H1 (cell line): ENCODE measurements at places on chromosomes 7 and 10. TPM values are rescaled to one million over a fixed set of nuclear protein-coding genes. Genes with fewer than 3 reads are reported as not detected.

GRCh38 chr7:157527686-157528085, 190.9 kb downstream of the DNAJB6 start:
- no peak overlapping the region for H3K4me3 ChIP-seq
- DNase-seq, result no peak
- no peaks in the 10 kb centered on the region for H3K36me3 ChIP-seq
- H3K27ac ChIP-seq, result no peak overlapping the region
- H3K27me3 ChIP-seq, result no peaks in the 10 kb centered on the region

DNA sequence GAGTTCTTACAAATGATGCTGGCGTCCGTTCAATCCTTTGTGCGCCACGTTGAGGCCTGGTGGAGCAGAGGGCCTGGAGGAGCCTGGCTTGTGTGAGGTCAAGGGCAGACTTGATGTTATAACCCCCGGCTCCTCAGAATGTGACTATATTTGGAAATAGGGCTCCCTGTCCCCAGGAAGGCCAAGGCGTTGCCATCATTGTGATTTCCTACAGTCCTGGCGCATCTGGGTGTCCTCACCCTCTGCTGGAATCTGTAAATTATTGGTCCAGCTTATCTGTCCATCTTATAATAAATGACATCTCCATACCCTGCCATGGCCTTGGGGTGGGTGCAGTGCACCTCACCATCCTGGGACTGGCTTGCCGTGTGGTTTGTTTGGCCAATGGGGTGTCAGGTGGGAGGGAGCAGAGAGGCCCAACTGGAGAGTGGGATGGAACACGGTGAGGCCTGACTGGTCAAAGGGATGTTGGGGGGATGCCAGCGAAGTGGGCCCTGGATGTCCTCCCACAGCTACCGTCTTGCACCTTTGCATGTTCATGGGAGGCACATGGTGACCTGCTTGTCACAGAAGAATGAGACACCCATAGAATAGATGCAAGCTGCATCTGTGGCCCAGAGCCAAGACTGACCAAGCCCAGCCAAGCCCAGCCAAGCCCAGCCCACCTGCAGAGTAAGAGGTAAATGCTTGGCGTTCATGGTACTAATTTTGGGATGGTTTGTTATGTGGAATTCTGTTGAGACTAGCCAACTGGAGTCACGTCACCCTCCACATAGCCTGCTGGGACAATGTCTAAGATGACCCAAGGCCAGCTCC, 11.1 kb upstream of the LRRC27 start:
- no peak overlapping the region for H3K27ac ChIP-seq
- no peaks in the 10 kb centered on the region for H3K36me3 ChIP-seq
- no peak overlapping the region for H3K4me3 ChIP-seq
- no peaks in the 10 kb centered on the region for H3K27me3 ChIP-seq
- no peaks in the 10 kb centered on the region for H3K4me1 ChIP-seq

GRCh38 chr7:1580422-1581030, 10.7 kb upstream of the PSMG3 start:
- no peak overlapping the region for H3K27ac ChIP-seq
- peaks cover 12% of the 10 kb centered on the region for H3K4me1 ChIP-seq
- no peaks in the 10 kb centered on the region for H3K36me3 ChIP-seq
- H3K4me3 ChIP-seq, result no peak overlapping the region
- no peak for DNase-seq

DNA sequence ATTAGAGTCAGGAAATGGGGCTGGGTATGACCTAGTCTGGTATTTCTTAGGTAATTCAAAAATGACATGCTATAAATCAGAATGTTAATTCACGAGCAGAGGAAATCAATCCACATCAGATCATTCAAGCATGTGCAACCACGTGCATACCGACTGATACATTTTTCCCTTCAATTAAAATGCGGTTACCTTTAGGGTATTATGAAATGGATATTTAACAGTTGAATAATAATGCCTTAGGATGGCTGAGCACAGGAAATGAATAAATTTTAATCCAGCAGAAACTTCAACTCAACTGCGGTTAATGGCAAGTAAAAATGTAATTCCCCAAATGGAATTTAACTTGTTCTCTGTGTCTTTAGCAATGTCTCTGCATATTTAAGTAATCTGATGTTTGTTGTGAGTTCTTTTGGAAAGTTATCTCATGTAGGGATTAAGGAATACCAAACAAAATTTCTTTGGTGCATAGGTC, 9.2 kb downstream of the CPA2 start:
- H3K4me3 ChIP-seq, result no peak overlapping the region
- no peak for DNase-seq
- peaks cover 12% of the 10 kb centered on the region for H3K4me1 ChIP-seq
- H3K27me3 ChIP-seq, result no peaks in the 10 kb centered on the region
- no peaks in the 10 kb centered on the region for H3K36me3 ChIP-seq

DNA sequence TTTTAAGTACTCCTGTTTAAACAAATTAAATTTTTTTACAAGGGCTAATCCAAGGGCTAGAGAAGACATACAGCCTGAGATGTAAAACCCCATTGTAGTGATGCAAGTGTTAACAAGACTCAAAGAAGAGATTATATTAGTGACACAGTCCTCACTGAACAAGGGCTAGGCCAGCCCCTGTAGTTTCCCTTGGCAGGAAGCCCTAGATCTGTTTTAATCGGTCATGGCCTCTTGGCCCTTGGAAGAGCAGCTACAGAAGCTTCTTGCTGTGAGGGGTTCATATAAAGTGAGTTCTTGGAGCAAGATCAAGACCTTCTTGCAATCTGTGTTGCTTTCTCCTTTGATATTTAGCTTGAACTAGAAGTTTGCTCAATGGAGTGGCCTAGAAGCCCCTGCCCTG, 1339.4 kb downstream of the XPNPEP1 start:
- H3K4me1 ChIP-seq, result no peaks in the 10 kb centered on the region
- no peaks in the 10 kb centered on the region for H3K36me3 ChIP-seq
- no peak overlapping the region for H3K4me3 ChIP-seq
- DNase-seq, result no peak
- no peaks in the 10 kb centered on the region for H3K27me3 ChIP-seq

The AFAP1L2 gene
- total RNA-seq, result 6.2 and 6.4 TPM in 2 replicates

The RBP4 gene
- total RNA-seq, result 0.31 and 0.97 TPM in 2 replicates

DNA sequence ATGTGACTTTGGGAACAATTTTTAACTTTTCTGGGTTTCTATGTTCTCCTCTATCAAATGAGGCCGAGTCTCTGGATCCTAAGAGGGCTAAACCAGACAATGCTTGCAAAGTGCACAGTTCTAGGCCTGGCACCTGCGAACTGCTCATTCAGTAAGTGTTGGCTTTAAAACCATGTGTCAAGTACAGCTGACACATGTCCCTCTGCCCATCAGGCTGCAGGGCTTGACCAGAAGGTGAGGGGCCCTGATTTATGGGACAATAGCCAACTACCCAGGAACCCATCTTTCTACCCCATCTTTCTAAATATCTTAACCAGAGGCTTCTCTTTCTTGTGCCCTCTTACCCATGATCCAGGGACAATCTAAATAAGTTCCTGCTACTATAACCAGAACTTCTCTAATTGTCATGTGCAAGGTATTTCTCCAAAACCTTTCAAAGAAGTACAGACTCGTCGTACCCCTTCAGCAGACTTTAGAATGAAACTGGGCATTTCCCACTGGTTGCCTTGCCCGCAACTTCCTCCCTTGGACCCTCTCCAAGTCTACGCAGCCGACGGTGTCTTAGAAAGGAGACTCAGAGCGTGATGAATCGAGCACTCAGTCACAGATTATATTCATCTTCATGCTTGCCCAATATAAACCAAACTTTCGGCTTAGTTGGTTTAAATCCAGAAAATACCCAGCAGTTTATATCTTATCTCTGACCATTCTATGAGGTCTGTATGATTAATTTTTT, 69.8 kb upstream of the STEAP1B start:
- H3K27ac ChIP-seq, result no peak overlapping the region
- DNase-seq, result no peak
- no peaks in the 10 kb centered on the region for H3K27me3 ChIP-seq
- no peak overlapping the region for H3K4me3 ChIP-seq

- no peak overlapping the region for H3K27ac ChIP-seq
- no peaks in the 10 kb centered on the region for H3K36me3 ChIP-seq
- DNase-seq, result no peak
- no peaks in the 10 kb centered on the region for H3K4me1 ChIP-seq
- no peak overlapping the region for H3K4me3 ChIP-seq
- no peaks in the 10 kb centered on the region for H3K27me3 ChIP-seq
Observed at GRCh38 chr7:70455925-70456324, 676.0 kb upstream of the GALNT17 start.

GRCh38 chr7:78576236-78576635, 777.7 kb downstream of the PHTF2 start:
- H3K27me3 ChIP-seq, result no peaks in the 10 kb centered on the region
- H3K36me3 ChIP-seq, result no peaks in the 10 kb centered on the region
- H3K27ac ChIP-seq, result peak overlapping the region; percentile 39; the same call in 1 of the 2 replicates
- H3K4me1 ChIP-seq, result peaks cover 17% of the 10 kb centered on the region

- peaks cover 7% of the 10 kb centered on the region for H3K4me1 ChIP-seq
- no peak overlapping the region for H3K4me3 ChIP-seq
- H3K36me3 ChIP-seq, result no peaks in the 10 kb centered on the region; the same call in 1 of the 2 replicates
- no peak for DNase-seq
- H3K27ac ChIP-seq, result no peak overlapping the region
Observed at GRCh38 chr10:80410578-80411145, 2.3 kb downstream of the PRXL2A start.

- no peak overlapping the region for H3K4me3 ChIP-seq
- H3K4me1 ChIP-seq, result no peaks in the 10 kb centered on the region
- H3K36me3 ChIP-seq, result no peaks in the 10 kb centered on the region
- no peak overlapping the region for H3K27ac ChIP-seq
Observed at GRCh38 chr7:116351966-116352365, 141.6 kb downstream of the TES start.

DNA sequence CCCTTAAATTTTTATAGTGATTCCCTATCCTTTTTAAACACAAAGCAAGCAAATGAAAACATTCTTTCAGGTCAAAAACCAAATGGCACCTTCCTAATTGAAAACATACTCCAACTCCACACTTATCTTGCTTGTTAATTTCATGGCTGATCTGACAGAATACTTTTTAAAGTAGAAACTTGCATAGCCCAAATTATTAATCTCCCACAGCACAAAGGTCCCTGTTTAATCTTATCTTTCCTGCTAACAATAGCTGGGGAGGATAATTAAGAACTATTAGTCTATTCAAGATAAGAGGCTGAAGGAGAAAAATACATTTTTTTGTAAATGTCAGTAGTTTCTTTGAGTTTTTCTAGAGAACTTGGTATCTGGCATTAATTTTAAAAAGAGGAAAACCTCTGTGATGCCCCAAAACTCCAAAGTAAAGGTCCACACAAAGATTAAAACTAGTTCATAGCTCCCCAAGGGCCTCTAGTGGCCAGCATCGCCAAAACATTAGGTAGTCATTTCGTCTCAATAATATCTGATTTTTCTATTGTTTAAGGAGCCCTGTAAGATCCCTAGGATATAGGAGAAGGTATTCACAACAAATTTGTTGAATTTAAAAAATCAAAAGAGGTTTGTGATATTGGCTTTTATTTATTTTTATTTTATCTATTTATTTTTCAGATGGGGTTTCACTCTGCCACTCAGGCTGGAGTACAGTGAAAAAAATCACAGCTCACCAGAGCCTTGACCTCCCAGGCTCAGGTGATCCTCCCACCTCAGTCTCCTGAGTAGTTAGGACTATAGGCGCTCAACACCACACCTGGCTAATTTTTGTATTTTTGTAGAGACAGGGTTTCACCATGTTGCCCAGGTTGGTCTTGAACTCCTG, 14.7 kb downstream of the CDNF start:
- no peaks in the 10 kb centered on the region for H3K36me3 ChIP-seq
- no peak overlapping the region for H3K27ac ChIP-seq
- H3K4me1 ChIP-seq, result no peaks in the 10 kb centered on the region; the same call in 1 of the 2 replicates
- no peak for DNase-seq

DNA sequence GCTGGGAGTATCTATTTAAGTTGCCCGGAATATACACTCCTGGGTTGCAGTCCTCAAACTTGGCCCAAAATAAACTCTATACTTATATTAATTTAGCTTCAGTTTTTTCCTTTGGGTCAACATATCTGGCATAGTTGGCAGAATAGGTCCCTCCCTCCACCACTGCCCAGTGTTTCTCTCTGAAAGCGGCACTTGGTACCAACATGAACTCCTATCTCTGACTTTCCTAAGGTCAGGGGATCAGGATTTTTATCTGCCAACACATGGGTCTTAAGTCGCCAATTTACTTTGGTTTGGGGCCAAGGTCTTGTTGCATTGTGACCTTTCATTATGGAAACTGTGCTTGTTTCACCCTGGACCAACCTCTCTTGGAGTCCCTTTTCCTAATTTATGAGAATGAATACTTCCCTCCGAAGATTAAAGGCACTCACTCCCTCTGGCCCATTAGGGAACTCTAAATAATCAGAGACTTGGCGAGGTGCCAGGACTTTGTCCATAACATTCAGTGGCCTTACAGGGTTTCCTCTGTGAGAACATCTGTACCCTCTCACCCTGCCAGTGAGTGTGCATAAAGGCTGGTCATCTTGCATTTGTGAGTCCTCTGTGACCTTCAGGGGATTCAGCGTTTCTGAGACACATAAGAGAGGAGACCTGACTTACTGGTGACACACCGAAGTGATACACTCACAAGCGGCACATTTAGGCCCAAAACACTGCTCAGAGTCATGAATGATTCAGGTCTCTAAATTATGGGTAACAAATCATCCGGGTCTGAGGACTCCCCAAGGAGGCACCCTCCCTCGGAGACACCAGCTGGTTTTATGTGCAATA, 19.7 kb upstream of the FKBP9 start:
- no peak overlapping the region for H3K27ac ChIP-seq
- no peaks in the 10 kb centered on the region for H3K36me3 ChIP-seq
- DNase-seq, result no peak

- no peaks in the 10 kb centered on the region for H3K36me3 ChIP-seq
- no peak overlapping the region for H3K27ac ChIP-seq
- no peak overlapping the region for H3K4me3 ChIP-seq
- H3K4me1 ChIP-seq, result no peaks in the 10 kb centered on the region
- no peak for DNase-seq
- H3K27me3 ChIP-seq, result no peaks in the 10 kb centered on the region
Observed at GRCh38 chr10:31278279-31278941, 40.6 kb upstream of the ZEB1 start.

DNA sequence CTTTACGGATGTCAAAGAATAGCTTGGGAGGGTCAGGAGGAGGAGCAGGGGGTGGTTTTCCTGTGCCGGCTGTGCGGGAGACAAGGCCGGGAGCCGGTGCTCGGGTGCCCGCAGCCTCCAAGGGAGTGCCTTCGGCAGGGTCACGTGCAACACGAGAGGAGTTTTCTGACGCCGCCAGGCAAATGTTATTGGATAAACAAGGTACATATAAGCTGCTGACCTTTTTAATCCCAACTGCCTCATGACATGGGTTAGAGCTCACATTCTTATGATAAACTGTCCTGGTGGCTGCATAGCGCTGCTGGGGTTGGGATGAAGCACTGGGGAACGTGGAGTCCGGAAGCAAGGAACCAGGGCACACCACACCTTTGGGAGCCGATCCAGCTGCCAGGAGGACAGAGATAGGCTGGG, 124.8 kb upstream of the PDLIM1 start:
- no peak for DNase-seq
- peaks cover 6% of the 10 kb centered on the region; the same call in 1 of the 2 replicates for H3K4me1 ChIP-seq
- no peak overlapping the region for H3K4me3 ChIP-seq
- H3K27ac ChIP-seq, result no peak overlapping the region
- H3K36me3 ChIP-seq, result no peaks in the 10 kb centered on the region

The SFRP5 gene
- 3.3 and 3.9 TPM in 2 replicates for total RNA-seq

The PIP gene
- total RNA-seq, result not detected in 2 replicates

The PPRC1 gene
- total RNA-seq, result 86.2 and 88.4 TPM in 2 replicates

- no peak overlapping the region for H3K27ac ChIP-seq
- peaks cover 25% of the 10 kb centered on the region for H3K4me1 ChIP-seq
- H3K36me3 ChIP-seq, result 0 out of 2 replicates have a peak, but pooled peaks cover 3% of the 10 kb centered on the region
- no peak for DNase-seq
Observed at GRCh38 chr10:102676534-102677315, 32.4 kb downstream of the TRIM8 start.
